AML-193 (cell line): ENCODE measurements at places on chromosomes 7 and 10.

DNA sequence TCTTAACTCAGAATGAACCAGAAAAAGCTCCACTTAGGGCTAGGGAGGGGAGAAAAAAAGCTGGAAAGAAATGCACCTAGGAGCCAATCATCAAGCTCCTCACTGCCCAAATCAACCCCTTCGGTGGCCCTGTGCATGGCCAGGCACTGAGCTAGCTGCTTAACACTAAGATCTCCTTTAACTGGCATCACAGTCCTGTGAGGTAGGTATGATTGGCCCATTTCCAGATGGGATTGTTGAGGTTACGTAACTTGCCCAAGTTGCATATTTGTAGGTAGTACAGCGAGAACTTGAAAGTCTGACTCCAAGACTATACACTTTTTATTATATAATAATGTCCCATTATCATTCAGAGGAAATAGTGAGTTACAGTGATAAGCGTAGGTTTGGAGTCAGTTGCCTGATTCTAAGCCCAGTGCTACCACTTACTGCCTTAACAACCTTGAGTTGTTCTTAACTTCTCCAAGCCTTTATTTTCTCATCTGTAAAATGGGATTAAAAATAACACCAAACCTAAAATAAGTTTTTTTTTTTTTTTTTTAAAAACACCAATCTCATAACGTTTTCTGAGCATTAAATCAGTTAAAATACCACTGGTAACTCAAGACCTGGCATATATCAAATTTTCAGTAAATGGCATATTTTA, 37.2 kb upstream of the ACSL5 start:
- no peak for DNase-seq

- DNase-seq = no peak
These were observed 123.9 kb downstream of the PRKAG2 start for GRCh38 chr7:151752816-151753595.

- no peak for DNase-seq
These were observed 343.7 kb downstream of the PTEN start for GRCh38 chr10:88207121-88207546.

DNA sequence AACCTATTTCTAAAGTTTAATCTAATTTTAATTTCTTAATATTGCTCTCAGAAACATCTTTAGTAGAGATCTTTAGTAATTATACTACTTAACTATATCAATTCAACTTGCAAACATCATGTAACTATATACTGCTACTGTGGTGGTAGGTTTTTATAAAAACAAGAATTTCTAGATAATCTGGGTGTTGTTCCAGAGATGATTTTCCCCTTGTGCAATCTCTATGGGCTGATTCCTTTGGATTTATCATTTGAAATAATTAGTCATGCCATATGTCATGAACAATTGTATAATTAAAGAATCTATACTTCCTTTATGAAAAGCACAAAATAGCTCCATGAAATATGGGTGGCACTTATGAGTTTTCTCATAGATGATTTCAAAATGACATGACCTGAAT, 23.9 kb upstream of the CDK13 start:
- DNase-seq = no peak

DNA sequence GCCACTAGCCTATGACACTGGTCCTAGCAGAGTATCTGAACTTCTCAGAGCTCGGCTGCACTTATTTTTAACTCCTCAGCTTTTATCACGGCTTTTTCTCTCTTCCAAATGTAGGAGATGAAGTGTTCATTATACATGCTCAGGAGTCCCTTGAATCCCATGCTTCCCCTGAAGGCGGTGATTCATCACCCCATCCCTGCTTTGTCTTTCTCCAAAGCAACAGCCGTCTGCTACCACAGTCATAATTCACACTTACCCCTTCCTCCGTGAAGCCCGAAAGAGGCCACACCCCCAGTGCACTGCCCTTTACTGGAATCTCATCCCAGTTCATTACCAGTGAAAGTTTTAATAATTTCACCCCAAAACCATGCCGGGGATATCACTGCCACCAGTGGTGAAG, 301.5 kb upstream of the SHH start:
- no peak for DNase-seq
